ENCODE measurements at places on chromosomes 6 and 20.

DNA sequence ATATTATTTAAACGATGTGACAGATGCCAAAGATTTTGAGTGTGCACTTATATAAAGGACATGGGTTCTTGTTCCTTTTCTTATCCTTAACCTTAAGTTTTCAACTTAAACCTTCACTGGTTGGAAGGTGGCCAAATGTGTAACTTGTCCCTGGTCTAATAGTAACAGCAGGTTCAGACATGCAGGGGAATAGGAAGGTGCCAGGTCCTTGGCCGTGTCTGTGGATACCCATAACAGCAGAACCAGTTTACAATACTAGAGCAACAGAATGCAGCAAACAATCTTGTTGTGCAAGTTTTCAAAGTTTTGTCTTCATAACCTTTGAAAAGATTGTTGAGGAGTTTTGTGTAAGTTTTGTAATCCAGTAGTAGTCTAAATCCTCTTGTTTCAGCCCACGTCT is 4.4 kb downstream of the MYB start:
- DNase-seq = no peak

GRCh38 chr6:22350109-22350508 is 53.3 kb upstream of the PRL start:
- DNase-seq = no peak

DNA sequence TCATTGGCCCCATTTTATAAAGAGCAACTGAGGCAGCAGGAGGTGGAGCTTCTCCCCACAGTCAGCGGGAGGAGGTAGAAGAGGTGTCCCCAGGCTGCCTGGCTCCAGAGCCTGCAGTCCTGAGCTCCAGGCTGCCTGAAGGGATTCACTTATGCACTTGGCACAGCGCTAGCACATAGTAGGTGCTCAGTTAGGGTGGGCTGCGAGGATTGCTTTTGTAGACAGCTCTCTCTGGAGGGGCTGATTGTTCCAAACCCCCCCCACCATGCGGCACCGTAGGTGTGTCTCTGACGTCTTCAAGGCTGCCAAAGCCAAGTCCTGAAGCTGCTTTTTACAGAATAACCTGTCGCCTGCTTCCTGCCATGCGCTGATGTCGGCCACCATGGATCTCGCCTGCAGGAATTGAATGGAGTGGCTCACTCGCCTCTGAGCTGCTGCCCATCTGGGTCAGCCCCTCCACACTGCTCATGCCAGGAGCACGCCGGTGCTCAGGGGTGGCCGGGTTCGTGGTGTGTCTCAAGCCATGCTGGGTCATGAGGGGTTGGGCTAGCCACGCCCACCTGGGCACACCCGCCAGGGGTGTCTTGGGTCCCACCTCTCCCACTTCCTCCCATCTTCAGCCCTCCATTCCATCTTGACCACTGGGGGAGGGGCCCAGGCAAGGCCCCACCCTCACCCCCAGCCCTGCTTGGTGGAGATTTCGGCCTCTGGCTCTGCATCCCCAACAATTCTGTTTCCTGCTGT is 59.8 kb downstream of the BCAS4 start:
- no peak for DNase-seq

DNA sequence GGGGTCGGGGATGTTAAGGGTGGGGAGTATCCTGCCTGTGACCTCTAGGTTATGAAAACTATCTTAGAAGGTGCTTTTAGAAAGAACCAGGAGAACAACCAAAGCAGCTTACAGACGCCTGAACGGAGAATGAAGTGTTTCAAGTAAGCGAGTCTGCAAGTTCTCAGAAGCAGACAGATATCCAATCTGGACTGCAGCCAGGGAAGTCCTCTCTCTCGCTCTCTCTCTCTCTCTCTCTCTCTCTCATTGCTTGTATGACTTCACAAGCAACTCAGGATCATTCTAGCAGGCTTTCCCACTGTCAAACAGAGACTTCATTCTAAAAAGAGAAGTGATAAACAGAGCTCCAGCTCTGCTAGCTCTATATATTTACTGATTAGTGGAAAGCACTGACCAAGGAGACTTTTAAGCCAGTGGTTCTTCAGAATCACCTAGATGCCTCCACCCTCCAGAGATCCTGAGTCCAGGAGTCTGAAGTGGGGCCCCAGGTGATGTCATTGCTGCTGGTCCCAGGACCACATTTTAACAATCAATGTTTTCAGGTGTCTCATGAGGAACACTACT is 6.0 kb downstream of the TCF21 start:
- no peak for DNase-seq

DNA sequence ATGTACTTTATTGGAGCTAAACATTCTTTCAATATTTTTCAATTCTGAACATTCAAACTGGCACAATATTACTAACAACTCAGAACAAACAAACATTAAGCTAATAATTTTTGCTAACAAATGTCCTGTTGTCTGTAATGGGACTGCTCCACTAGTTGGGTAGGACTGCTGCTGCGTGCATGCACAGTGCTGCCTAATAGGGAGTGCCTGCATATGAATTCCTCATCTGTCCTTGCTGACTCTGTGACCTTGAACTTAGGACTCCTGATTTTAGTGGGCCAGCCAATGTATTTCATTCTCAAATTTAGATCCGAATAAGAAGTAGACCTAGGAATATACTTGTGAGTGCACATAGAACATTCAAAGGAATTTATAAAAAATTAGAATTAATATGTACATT is 196.5 kb upstream of the RAB32 start:
- DNase-seq = no peak

DNA sequence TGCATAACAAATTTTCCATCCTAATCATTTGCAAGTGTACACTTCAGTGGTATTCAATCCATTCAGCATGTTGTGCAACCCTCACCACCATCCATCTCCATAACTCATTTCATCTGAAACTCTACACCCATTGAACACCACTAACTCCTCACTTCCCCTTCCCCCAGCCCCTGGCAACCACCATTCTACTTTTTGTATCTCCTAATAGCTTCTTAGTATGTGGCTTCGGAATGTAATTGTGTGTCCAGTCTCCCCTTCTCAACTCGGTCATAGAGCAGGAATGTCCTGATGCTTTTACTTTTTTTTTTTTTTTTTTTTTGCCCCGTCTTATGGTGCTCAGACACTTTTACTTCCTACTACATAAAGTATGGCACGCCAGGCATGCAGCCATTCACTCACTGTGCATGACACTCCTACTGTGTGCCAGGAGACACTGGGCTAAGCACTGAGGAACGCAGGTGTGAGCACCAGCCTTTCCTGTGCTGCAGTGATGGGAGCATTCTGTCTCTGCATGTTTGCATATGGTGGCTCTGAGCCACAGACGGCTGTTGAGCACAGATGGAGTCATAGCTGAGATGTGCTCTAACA is 15.3 kb downstream of the HCK start:
- DNase-seq = no peak

GRCh38 chr6:53864781-53865180 is 70.0 kb downstream of the LRRC1 start:
- DNase-seq = no peak

All from stimulated activated CD8-positive, alpha-beta memory T cell treated with anti-CD3 and anti-CD28 coated beads, Interleukin-7, amount 100 ng/mL, for 1 hour (primary cell).